ENCODE measurements at places on chromosomes 11 and 22.

DNA sequence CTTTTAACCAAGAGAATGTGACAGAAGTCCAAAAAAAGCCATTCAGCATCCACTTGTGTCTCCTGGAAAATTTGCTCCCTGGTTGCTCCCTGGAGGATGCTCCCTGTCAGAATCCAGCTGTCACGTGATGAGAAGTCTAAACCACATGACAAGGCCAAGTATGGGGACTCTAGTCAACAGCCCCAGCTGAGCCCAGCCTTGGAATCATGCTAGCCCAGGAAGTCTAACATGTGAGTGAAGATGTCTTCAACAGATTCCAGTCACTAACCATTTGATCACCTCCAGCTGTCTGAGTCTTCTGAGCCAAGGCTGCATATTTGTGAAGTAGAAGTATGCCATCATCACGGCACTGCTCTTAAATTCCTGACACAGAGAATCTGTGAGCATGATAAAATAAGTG is 4.2 kb downstream of the OR56B4 start:
- DNase-seq: no peak

- DNase-seq: no peak
Observed at GRCh38 chr11:113928311-113928710, 23.7 kb downstream of the HTR3B start.

- DNase-seq: no peak
Observed at GRCh38 chr22:32733196-32733768, 68.2 kb upstream of the TIMP3 start.

- DNase-seq: no peak
Observed at GRCh38 chr11:105153392-105153791, 13.8 kb upstream of the CARD18 start.

GRCh38 chr11:61294717-61295595 is at the start of gene VWCE:
VWCE (minus strand) TSS chr11:61295316; CDS start chr11:61295037, 279 bp downstream.
- peak; percentile 50 for DNase-seq

- no peak for DNase-seq
Observed at GRCh38 chr11:95256321-95256779, 25.3 kb upstream of the SESN3 start.

- peak; percentile 62 for DNase-seq
Observed at GRCh38 chr11:17972987-17973386, 39.9 kb downstream of the SERGEF start.

- DNase-seq: no peak
Observed at GRCh38 chr11:114179234-114179941, 116.8 kb upstream of the NNMT start.
